ENCODE measurements at places on chromosomes 5 and 9.

GRCh38 chr5:111691508-111691907 lies 65.5 kb downstream of the NREP start:
- no peak for DNase-seq

GRCh38 chr5:140054086-140054689 lies 11.1 kb upstream of the NRG2 start:
- no peak for DNase-seq

DNA sequence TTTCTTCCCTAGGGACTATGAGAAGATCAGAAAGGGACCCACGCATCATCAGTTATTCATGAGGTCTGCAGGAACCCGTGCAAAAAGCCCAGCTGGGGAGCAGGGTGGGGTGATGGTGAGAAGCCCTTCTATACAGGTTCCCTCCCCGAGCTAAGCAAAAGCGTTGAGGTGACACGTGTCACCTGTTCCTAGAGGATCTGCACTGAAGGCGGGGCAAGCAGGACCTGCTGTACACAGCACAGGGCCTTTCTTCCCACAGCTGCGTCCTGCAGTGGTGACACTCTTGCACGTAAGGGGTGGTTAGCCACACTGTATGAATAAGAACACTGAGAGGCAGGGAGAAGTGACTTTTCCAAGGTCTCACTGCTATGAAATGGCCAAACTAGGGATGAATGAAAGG lies 37.2 kb upstream of the SH3PXD2B start:
- no peak for DNase-seq

- DNase-seq, result no peak
These were observed 18.0 kb upstream of the CXCL14 start for GRCh38 chr5:135596788-135597187.

DNA sequence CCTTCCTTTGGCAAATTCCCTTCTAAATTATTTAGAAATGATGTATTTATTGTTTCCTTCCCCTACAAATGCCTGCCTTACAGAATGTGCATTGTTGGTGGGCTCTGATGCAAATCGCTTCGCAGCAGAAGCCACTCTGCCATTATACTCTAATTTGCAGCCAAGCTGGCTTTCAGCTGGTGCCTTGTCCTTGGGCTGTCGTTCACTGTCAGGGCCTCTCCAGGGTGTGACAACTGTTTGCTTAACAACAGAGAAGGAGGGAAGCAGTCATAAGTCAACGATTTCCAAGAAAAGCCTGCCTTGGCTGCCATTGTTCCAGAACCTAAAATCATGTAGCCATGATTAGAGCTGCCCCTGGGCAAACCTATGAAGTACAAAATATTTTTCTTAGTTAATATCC lies 260.1 kb upstream of the RGMB start:
- no peak for DNase-seq

GRCh38 chr5:117649821-117650220 lies 1075.2 kb upstream of the SEMA6A start:
- DNase-seq, result no peak

DNA sequence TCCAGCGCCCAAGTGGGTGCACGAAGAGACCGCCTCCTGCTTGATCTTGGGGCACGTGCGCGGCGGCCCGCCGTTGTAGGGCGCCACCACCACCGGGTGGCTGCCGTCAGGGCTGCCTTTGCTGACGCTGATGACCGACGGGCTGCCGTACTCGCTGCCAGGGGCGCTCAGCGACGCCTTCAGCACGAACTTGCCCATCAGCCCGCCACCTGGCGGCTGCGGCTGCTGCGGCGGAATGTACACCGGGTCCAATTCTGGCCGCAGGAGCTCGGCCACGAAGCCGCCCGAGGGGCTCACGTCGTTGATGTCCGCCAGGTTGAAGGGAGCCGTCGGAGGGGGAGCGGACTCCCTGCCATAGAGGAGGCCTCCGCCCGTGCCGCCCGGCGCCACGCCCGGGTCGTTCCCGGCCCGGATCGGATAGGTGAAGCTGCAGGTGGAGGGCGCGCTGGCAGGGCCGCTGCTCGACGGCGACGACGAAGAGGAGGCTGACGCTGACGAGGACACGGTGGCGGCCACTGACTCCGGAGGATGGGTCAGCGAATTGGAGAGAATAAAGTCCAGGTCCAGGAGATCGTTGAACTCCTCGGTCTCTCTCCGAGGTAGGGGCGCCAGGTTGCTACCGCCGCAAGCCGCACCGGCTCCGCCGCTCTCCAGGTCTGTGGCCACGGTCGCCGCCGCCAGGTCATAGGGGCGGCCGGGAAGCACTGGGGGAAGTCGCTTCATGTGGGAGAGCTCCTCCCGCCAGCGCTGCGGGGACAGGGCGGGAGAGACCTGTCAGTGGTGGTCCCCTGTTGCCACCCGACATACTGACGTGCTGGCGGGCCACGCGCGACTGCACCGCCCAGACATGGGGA lies 1.8 kb downstream of the KLF4 start:
- no peak for DNase-seq

DNA sequence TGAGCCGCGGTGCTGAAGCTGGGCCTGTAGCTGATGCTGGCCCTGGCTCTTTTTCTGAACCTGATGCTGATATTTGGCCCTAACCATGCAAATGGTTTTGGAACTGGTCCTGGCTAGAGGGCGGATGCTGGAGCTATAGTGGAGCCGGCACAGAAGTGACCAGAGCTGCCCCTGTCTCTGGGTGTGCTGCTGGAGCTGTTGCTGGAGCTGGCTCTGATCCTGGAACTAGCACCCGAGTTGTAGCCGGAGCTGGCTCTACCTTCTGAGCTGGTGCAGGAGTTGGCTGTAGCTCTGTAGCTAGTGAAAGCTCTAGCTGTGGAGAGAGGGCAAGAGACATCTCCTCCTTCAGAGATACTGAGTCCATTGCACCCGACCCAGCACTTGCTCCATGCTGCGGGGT lies 12.8 kb downstream of the LCN10 start:
- no peak for DNase-seq

DNA sequence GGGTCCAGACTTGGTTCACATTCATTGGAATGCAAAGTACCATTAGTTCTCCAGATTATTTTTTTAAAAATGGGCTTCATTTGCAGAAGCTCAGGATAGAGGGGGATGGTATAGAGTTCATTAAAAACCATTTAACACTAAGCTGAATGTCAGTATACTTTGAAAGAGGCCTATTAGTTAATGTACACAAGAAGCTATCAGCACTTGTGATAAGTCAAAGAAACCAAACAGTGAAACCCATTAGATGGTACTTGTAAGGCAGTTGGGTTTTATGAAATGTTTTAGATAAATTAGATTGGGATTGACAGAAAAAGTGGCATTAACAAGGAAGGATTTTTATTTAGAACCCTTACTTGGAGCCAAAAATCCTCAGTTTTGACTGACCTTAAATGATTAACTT lies 229.2 kb upstream of the MPDZ start:
- DNase-seq, result no peak

- DNase-seq, result no peak
These were observed 232.0 kb upstream of the FBXL7 start for GRCh38 chr5:15267966-15268365.

- no peak for DNase-seq
These were observed 29.7 kb upstream of the PPP2CA start for GRCh38 chr5:134255418-134256150.

DNA sequence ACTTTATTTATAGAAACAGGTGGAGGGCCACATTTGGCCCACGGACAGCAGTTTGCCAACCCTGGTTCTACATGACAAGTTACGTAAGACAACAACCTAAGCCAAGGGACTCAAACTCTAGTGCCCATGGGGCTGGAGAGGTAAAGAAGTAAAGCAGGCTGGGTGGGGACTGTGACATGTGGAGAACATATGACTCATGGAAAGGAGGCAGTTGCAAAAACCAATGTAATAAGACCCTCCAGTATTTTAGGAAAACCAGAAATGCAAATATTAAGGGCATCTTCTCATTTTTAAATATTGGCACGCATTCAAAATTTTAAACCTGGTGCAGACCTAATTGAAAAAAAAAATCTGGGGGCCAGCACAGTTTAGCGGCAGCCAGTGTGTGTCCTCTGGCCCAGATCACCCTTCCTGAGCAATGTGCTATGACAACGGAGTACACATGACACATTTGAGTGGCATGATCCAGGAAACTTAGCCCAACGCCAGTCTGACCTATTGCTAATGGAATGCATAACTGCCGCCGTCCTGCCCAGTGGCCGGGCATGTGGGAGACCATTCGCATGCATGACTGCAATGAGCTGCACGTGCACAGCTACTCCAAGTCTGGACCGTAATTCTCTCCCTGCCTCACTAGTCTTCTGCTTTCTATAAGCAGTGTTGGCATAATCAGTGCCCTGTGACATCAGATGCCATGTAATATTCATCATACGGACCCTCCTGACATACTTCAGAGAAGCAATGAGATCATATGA lies 97.2 kb downstream of the SH3TC2 start:
- DNase-seq, result peak; percentile 89

GRCh38 chr5:179222246-179223017 lies 122.8 kb downstream of the ADAMTS2 start:
- no peak for DNase-seq

DNA sequence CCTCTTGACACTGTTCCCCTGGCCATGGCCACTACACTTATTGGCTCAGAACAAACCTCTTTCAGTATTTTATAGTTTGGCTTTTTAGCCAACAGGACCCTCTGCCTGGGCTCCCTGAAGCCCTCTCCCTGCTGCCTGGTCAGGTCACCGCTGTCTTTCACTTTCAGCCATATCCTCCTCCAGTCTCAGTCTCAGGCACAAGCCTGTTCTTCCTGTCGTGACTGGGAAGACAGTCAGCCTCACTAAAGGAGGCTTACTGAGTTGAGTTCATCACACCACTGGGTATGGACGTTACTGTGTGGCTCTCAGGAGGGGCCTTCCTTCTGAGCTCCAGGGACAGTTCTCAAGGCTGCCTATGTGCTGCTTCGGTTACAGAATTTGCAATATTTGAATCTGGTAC lies 2.0 kb downstream of the QSOX2 start:
- no peak for DNase-seq

GRCh38 chr5:2748179-2748860 lies 3.2 kb downstream of the IRX2 start:
- no peak for DNase-seq

- DNase-seq, result no peak
These were observed 188.9 kb downstream of the ARHGAP26 start for GRCh38 chr5:142958944-142959682.

DNA sequence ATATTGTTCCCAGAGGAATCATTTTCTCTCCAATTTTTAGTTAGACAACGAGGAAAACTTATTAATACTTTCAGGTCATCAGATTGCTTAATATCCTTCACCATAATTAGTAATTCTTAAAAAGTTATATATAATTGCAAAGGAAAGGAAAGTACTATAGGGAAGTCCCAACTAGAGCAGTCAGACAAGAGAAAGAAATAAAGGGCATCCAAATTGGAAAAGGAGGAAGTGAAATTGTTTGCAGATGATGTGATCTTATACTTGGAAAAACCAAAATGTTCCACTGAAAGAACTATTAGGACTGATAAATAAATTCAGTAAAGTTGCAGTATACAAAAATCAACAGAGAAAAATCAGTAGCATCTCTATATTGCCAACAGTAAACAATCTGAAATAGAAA lies 223.5 kb upstream of the MEF2C start:
- DNase-seq, result no peak

- DNase-seq, result no peak
These were observed 19.4 kb downstream of the VLDLR start for GRCh38 chr9:2641033-2641432.

All from T47D (cell line).